SJCRH30 (cell line): ENCODE measurements at places on chromosomes 12 and 14.
A peak's percentile ranks its signal among the peaks of the same experiment; 100 is the strongest.

DNA sequence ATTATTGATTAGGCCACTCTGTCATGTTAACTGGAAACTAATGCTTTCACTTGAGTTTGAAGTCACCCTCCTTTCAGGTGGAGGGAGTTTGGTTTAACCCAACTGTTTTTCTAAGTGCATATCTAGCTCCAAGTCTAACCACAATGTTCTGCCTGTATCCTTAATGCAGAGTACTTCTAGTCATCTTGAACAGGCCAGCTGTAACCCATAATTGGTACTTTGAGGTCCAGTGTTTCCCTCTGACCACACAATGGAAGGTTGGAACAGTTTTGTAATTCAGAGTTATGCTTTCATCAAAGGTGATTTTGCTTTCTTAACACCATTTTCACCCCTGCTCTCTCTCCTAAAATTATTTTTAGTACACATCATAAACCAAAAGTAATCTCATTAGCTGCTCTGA is 237.2 kb upstream of the DCN start:
- H3K27ac ChIP-seq: no peak overlapping the region
- H3K27me3 ChIP-seq: no peaks in the 10 kb centered on the region
- H3K36me3 ChIP-seq: no peaks in the 10 kb centered on the region
- no peak for DNase-seq

DNA sequence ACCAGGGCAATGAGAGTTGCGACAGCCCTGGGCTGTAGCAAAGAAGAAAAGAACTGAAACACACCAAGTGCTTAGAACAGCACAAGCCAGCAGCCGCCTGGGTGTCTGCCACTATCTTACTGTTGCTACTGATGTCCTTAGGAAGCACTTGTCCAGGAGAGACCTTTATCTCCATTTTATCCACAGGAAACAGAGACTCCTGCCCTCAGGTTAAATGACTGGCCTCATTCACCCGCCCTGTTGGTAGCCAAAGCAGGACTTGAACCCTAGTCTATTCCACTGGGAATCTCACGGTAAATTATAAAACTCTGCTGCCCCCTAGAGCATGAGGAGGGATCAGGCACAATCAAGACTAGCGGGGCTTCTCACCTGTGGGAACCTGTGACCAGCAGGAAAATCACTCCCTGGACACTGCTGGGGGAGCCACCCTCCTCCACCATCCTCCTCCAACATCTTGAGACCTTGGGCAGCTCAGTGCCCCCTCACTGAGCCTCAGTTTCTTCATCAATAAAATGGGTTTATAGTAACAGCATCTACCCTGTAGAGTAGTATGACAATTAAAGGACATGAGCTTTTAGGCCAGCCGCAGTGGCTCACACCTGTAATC is 20.5 kb upstream of the TESC start:
- H3K4me1 ChIP-seq: no peaks in the 10 kb centered on the region
- no peaks in the 10 kb centered on the region for H3K36me3 ChIP-seq
- H3K4me3 ChIP-seq: no peak overlapping the region

DNA sequence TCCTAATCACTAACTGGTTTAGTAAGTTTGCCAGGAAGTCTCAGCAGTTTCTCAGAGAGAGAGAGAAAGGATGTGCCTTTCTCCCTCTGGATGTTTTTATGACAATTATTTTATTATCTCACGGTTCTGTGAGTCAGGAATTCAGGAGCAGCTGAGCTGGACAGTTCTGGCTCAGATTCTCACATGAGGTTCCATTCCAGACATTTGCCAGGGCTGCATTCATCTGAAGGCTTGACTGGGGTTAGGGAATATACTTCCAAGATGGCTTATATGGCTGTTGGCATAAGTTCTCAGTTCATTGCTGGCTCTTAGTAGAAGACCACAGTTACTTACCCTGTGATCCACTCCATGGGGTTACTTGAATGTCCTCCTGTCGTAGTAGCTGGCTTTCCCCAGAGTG is 101.2 kb upstream of the ATF7IP start:
- H3K27me3 ChIP-seq: no peaks in the 10 kb centered on the region
- no peak overlapping the region for H3K4me3 ChIP-seq
- peaks cover 19% of the 10 kb centered on the region for H3K4me1 ChIP-seq
- no peak overlapping the region for H3K27ac ChIP-seq
- peak; percentile 30 for DNase-seq

GRCh38 chr12:102527171-102527720 is 46.9 kb upstream of the IGF1 start:
- no peaks in the 10 kb centered on the region for H3K27me3 ChIP-seq
- DNase-seq: no peak
- no peak overlapping the region for H3K4me3 ChIP-seq
- H3K4me1 ChIP-seq: peaks cover 14% of the 10 kb centered on the region

DNA sequence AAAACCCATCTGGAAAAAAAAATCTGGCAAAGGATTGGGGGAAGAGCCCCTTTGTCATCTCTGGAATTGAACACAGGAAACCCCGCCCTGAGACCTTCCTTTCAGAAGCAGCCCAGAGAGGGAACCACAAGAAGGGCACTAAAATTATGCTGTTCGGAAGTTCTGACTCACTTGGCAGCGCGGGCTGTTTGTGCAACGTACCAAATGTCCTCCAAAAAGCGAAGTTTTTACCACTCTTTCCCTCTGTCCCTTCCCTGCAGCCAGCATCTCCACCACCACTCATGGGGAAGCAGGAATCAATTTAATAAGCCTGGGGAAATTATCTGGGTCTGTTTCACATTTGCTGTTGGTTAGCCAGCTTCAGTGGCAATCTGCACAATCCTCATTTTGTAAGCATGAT is 3.2 kb upstream of the SYNE3 start:
- no peaks in the 10 kb centered on the region for H3K27me3 ChIP-seq
- H3K4me1 ChIP-seq: peaks cover 8% of the 10 kb centered on the region; the same call in 1 of the 2 replicates
- no peak overlapping the region for H3K27ac ChIP-seq
- DNase-seq: no peak

DNA sequence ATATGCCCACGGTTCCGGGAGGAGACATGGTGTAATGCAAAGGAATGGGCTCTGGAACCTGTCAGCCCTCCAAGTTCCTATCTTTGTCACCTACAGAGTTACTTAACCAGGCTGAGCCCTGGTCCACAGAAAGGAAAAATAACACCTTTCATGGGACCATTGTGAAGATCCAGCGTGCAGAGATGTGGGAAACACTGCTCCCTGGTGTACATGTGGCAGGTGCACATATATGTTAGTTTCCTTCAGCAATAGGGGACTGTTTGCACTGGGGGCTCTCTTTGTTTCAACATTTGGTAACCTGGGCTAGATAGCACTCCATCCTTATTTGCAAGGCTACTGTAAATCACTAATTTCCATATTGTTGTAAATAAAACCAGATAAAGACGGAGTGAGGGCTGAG is 72.3 kb downstream of the ANO2 start:
- H3K4me3 ChIP-seq: no peak overlapping the region
- DNase-seq: peak; percentile 30
- no peaks in the 10 kb centered on the region for H3K27me3 ChIP-seq

DNA sequence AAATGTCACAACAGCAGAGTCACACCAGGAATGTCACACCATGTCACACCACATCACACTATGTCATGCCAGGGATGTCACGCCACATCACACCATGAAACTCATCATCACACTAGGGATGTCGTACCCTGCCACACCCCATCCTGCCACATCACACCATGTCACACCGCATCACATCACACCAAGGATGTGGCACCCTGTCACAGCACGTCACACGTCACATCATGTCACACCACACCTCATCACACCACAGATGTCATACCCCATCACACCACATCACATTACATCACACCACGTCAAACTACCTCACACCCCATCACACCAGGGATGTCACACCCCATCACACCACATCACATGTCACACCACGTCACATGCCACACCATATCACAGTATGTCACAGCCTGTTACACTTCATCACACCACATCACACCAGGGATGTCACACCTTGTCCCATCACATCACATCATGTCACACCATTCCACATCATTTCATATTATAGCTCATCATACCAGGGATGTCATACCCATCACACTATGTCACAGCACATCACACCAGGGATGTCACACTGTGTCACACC is 90.9 kb downstream of the TMEM121 start:
- H3K36me3 ChIP-seq: no peaks in the 10 kb centered on the region
- H3K4me3 ChIP-seq: no peak overlapping the region
- H3K27ac ChIP-seq: no peak overlapping the region
- no peaks in the 10 kb centered on the region for H3K4me1 ChIP-seq
- H3K27me3 ChIP-seq: 0 out of 2 replicates have a peak, but pooled peaks cover 2% of the 10 kb centered on the region

- H3K27me3 ChIP-seq: no peaks in the 10 kb centered on the region
- peaks cover 4% of the 10 kb centered on the region for H3K4me1 ChIP-seq
- peak; percentile 11 for DNase-seq
- no peak overlapping the region for H3K4me3 ChIP-seq
- no peak overlapping the region for H3K27ac ChIP-seq
- no peaks in the 10 kb centered on the region for H3K36me3 ChIP-seq
Observed at GRCh38 chr12:26648584-26648983, 184.4 kb downstream of the ITPR2 start.

DNA sequence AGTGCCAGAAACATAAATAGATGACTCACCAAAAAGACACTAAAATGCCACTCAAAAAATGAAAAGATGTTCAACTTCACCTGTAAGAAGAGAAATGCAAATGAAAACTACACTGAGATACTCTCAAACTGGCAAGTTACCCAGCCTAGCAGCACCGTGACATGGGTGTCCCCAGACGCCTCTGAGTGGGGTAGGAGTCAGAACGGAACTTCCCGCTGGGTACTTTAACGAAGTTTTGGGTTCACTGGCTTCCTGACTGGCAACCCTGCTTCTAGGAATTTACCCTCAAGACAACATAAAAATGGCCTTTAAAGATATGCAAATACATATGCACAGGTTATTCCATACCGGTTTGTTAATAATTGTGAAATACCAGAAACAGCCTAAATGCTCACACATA is 52.6 kb downstream of the RIMBP2 start:
- H3K4me3 ChIP-seq: no peak overlapping the region
- no peaks in the 10 kb centered on the region; the same call in 1 of the 2 replicates for H3K27me3 ChIP-seq
- no peaks in the 10 kb centered on the region for H3K4me1 ChIP-seq
- no peaks in the 10 kb centered on the region for H3K36me3 ChIP-seq
- DNase-seq: no peak
- no peak overlapping the region for H3K27ac ChIP-seq

DNA sequence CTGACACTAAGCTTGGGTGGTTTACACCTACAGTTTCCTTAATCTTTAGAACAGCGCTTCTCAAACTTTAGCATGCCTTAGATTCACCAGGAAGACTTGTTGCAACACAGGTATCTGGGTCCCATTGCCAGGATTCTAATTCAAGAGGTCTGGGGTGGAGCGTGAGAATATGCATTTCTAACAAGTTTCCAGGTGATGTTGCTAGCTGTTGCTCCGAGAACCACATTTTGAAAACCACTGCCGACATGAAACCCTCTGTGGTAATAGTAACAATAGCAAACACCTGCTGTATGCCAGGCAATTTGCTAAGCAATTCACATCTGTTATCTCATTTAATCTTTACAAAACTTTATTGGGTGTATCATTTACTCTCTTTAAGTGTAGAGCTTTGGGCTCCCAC is 58.6 kb downstream of the TRHDE start:
- no peak overlapping the region for H3K4me3 ChIP-seq
- no peaks in the 10 kb centered on the region for H3K36me3 ChIP-seq
- no peak for DNase-seq

- no peaks in the 10 kb centered on the region for H3K27me3 ChIP-seq
- no peaks in the 10 kb centered on the region for H3K36me3 ChIP-seq
- peaks cover 32% of the 10 kb centered on the region for H3K4me1 ChIP-seq
Observed at GRCh38 chr12:89873745-89874144, 165.1 kb upstream of the ATP2B1 start.

GRCh38 chr12:51246254-51246853 is 7.7 kb downstream of the DAZAP2 start:
- peaks cover 8% of the 10 kb centered on the region for H3K4me1 ChIP-seq
- no peaks in the 10 kb centered on the region for H3K27me3 ChIP-seq
- peak; percentile 29 for DNase-seq
- H3K36me3 ChIP-seq: peaks cover 13% of the 10 kb centered on the region
- no peak overlapping the region for H3K27ac ChIP-seq

DNA sequence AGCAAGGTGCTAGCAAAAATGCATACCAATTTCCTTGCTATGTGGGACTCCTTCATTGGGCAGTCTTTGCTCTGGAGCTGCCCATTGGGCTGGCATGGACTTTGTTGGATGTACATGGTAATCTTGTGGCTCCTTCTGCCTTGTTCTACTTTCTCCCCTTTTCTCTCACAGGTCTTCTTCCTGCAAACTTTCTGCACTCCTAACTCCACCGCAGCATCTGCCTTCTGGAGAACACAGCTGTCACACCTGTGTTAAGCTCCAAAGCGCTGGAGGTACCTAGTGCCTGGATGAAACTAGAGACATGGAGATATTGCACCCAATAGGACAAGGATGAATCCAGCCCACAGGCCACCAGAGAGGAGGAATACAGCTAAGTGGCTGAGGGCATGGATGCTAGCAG is 60.7 kb upstream of the CCND2 start:
- H3K27ac ChIP-seq: no peak overlapping the region
- no peak for DNase-seq
- H3K36me3 ChIP-seq: no peaks in the 10 kb centered on the region
- H3K27me3 ChIP-seq: no peaks in the 10 kb centered on the region

GRCh38 chr14:90678846-90679362 is 137.3 kb downstream of the TTC7B start:
- no peak overlapping the region for H3K4me3 ChIP-seq
- H3K27ac ChIP-seq: no peak overlapping the region
- H3K4me1 ChIP-seq: peaks cover 8% of the 10 kb centered on the region
- H3K36me3 ChIP-seq: no peaks in the 10 kb centered on the region
- H3K27me3 ChIP-seq: no peaks in the 10 kb centered on the region

GRCh38 chr14:104148433-104149277 is 10.3 kb downstream of the KIF26A start:
- peaks cover 11% of the 10 kb centered on the region for H3K36me3 ChIP-seq
- peak; percentile 50 for DNase-seq
- no peaks in the 10 kb centered on the region for H3K27me3 ChIP-seq
- H3K4me1 ChIP-seq: peaks cover 47% of the 10 kb centered on the region
- H3K27ac ChIP-seq: peak overlapping the region; percentile 96

DNA sequence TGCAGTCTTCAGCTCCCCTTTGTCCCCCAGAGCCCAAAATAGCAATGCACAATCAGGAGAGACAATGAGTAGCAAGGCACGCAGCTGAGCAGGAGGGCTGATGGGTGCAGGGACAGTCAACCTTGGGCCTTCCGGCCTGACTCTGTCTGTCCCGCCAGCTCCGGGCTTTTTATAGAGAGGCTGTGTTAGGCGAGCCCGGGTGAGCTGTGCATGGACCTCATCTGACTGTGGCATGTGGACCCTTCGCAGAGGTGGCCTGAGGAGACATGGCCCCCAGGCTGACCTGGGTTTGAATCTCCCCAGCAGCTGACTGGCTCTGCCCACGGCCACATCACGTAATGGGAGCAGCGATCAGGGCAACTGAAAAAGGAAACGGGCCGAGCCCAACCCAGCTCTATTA is 177.9 kb downstream of the TSPAN9 start:
- no peaks in the 10 kb centered on the region for H3K27me3 ChIP-seq
- H3K4me3 ChIP-seq: no peak overlapping the region
- peaks cover 30% of the 10 kb centered on the region for H3K4me1 ChIP-seq

- H3K27ac ChIP-seq: peak overlapping the region; percentile 18; the same call in 1 of the 2 replicates
- peak; percentile 20 for DNase-seq
- peaks cover 10% of the 10 kb centered on the region for H3K4me1 ChIP-seq
- no peak overlapping the region for H3K4me3 ChIP-seq
- no peaks in the 10 kb centered on the region for H3K27me3 ChIP-seq
Observed at GRCh38 chr12:27343255-27344000, 10.8 kb downstream of the BMAL2 start.
